ENCODE measurements at places on chromosomes 7 and 10. TPM values are rescaled to one million over a fixed set of nuclear protein-coding genes. Genes with fewer than 3 reads are reported as not detected.
A peak's percentile ranks its signal among the peaks of the same experiment; 100 is the strongest.

Gene C10orf90
- 0.45 TPM for total RNA-seq

Gene KCNMA1
- total RNA-seq = 5.1 TPM

Gene AKR1C4
- not detected for total RNA-seq

Gene DGKB
- not detected for total RNA-seq

Gene ASB10
- total RNA-seq = not detected

Gene USP6NL
- total RNA-seq = 16.7 TPM

Gene C7orf57
- total RNA-seq = not detected

- no peaks in the 10 kb centered on the region for H3K36me3 ChIP-seq
- H3K27ac ChIP-seq = peak overlapping the region; percentile 80
- H3K4me3 ChIP-seq = no peak overlapping the region
These were observed 4.7 kb downstream of the MICALL2 start for GRCh38 chr7:1454542-1454941.

DNA sequence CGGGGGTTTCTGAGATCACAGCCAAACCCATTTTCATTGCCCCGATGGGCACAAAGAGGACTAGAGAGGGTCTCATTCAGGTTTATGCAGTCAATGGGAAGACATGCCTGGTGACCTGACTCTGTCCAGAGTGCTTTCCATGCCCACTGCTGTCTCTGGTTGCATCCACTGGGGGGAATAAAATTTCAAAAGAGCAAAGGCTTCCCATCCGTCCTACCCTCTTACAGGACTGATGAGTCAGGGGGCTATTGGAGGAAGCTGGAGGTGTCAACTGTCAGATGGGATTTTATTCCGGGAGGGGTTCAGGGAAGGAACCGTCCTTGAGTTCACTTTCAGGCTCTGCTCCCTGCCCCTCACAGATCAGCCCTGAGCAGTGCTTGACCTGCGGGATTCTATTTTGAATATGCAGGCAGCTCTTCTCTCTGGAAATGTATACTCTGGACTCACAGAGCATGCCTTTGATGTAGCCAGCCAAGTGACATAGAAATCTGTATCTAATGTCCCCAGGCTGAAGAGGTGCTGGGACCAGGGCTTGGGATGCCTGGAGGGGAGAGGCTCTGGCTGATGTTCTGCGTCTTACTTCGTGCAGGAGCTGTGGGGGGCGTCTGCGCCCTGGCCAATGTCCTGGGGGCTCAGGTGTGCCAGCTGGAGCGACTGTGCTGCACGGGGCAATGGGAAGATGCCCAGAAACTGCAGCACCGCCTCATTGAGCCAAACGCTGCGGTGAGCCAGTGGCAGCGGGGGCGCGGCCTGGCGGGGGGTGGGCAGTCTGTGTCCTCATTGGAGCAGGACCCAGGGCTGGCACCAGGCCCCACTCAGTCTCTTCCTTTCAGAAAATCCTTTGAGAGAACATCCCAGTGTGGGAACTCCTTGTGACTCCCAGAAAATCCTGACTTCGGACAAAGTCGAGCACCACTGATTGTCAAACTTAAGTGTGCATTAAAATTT, 12.0 kb downstream of the C10orf62 start:
- no peak overlapping the region for H3K4me3 ChIP-seq
- no peak overlapping the region for H3K27ac ChIP-seq
- no peaks in the 10 kb centered on the region for H3K36me3 ChIP-seq
- DNase-seq = no peak
- no peaks in the 10 kb centered on the region for H3K27me3 ChIP-seq
- no peaks in the 10 kb centered on the region for H3K4me1 ChIP-seq

DNA sequence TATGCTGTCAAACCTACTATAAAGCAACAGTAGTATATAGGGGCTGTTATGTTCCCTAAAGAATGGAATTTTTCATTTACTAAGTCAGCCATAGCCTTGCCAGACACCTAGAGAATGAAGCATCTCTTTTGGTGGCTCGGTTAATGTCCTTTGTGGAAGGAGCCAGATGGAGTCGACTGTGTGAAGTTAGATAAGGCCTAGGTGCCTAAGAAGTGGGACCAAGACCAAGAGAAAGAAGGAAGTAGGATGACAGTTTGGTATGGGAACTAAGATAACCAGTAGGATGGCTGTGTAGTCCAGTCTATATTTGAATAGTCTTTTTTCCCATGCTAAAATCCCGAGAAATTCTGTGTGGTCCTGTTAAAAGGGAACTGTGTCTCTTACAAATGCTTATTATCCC, 62.2 kb downstream of the REEP3 start:
- H3K4me3 ChIP-seq = no peak overlapping the region
- H3K36me3 ChIP-seq = no peaks in the 10 kb centered on the region
- no peak for DNase-seq
- H3K4me1 ChIP-seq = peaks cover 27% of the 10 kb centered on the region
- H3K27me3 ChIP-seq = no peaks in the 10 kb centered on the region

GRCh38 chr10:129693382-129693781, 226.3 kb downstream of the MGMT start:
- no peak for DNase-seq
- no peaks in the 10 kb centered on the region for H3K27me3 ChIP-seq
- no peak overlapping the region for H3K27ac ChIP-seq
- no peaks in the 10 kb centered on the region for H3K36me3 ChIP-seq
- H3K4me1 ChIP-seq = peaks cover 4% of the 10 kb centered on the region

DNA sequence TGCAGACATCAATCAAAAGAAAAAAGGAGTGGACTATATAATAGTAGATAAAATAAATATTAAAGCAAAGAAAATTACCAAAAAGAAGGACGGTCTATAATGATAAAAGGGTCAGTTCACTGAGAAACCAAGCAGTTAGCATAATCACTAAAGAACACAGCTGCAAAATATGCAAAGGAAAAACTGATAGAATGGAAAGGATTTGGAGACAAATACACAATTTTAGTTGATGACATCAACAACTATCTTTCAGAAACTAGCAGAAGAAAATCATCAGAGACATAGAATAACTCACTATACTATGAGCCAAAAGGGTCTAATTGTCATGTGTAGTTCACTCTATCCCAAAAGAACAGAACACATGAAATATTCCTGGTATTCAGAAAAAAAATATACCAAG, 316.4 kb upstream of the IGFBP3 start:
- DNase-seq = no peak
- no peaks in the 10 kb centered on the region for H3K27me3 ChIP-seq
- no peak overlapping the region for H3K4me3 ChIP-seq
- no peaks in the 10 kb centered on the region for H3K36me3 ChIP-seq
- H3K4me1 ChIP-seq = no peaks in the 10 kb centered on the region

DNA sequence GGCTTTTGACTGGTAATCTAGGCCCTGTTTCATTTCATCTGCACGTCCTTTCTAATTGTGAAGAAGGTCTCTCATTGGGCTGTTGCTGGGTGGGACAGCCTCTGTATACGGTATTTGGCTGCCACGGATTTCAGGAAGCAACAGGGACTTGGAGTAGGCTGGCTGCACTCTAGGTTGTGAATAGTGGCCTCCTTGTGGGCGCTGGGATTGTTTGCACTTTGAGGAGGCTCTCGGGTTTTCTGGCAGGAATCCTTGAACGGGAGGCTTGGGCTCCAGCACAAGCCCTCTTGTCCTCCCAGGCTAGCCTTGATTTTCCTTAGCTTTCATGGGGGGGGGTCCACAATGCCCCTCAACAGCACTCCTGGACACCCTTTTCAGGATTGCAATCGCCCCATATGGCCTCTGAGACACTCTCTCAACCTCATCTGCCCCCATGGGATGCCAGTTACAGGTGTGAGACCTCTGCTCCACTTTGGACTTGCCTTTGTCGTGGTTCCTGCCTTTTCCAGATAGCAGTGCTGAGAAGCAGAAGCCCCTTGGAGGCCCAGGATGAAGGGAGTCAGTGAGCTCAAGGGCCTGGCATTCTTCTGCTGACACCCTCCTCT, 33.9 kb upstream of the ZNF273 start:
- H3K27ac ChIP-seq = no peak overlapping the region
- DNase-seq = no peak
- H3K4me1 ChIP-seq = no peaks in the 10 kb centered on the region

DNA sequence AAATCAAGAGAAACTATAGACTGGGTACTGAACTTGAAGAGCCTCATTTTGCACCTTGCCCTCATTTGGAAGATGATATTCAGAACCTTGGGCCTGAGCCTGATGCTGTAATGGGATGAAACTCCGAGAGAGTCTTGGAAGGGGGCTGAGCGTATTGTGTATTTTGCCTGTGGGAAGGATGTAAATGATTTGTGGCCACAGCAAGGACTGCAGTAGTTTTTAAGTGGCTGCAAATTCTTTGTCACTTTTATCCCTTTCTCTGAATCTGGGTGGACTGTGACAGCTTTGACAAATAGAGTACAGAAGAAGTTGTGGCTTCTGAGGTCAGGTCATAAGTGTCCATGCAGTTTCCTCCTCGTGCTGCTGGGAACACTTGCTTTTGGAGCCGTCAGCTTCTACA, 221.2 kb downstream of the ADRA2A start:
- no peaks in the 10 kb centered on the region for H3K27me3 ChIP-seq
- no peaks in the 10 kb centered on the region for H3K36me3 ChIP-seq
- H3K4me1 ChIP-seq = no peaks in the 10 kb centered on the region
- no peak overlapping the region for H3K27ac ChIP-seq
- no peak overlapping the region for H3K4me3 ChIP-seq

GRCh38 chr10:93600446-93601145, 439 bp downstream of the RBP4 start:
- H3K36me3 ChIP-seq = no peaks in the 10 kb centered on the region
- peaks cover 16% of the 10 kb centered on the region for H3K27me3 ChIP-seq
- DNase-seq = peak; percentile 14
- H3K4me3 ChIP-seq = no peak overlapping the region
- no peak overlapping the region for H3K27ac ChIP-seq

DNA sequence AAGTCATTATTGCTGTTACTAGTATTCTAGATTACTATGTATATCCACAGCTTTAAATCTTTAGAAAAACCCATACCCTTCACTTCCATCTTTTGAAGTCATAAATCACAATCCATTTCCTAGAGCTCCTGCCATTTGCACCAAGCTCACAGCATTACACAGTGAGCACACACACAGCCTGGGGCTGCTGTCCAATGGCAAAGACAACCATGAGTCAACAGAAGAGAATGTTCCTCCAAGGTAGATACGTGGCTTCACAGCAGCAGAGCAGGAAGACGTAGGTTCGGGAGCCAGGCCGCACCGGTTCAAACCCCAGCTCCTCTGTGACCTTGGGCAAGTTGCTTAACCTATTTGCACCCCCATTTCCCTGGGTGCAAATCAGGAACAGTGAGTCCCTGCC, 234.6 kb downstream of the DIP2C start:
- peaks cover 39% of the 10 kb centered on the region for H3K4me1 ChIP-seq
- H3K27me3 ChIP-seq = no peaks in the 10 kb centered on the region
- H3K36me3 ChIP-seq = no peaks in the 10 kb centered on the region
- peak overlapping the region; percentile 58 for H3K27ac ChIP-seq

- no peaks in the 10 kb centered on the region for H3K4me1 ChIP-seq
- no peak for DNase-seq
- no peak overlapping the region for H3K27ac ChIP-seq
- H3K27me3 ChIP-seq = no peaks in the 10 kb centered on the region
- no peaks in the 10 kb centered on the region for H3K36me3 ChIP-seq
These were observed 331.1 kb downstream of the ANKRD30A start for GRCh38 chr10:37456456-37456855.

DNA sequence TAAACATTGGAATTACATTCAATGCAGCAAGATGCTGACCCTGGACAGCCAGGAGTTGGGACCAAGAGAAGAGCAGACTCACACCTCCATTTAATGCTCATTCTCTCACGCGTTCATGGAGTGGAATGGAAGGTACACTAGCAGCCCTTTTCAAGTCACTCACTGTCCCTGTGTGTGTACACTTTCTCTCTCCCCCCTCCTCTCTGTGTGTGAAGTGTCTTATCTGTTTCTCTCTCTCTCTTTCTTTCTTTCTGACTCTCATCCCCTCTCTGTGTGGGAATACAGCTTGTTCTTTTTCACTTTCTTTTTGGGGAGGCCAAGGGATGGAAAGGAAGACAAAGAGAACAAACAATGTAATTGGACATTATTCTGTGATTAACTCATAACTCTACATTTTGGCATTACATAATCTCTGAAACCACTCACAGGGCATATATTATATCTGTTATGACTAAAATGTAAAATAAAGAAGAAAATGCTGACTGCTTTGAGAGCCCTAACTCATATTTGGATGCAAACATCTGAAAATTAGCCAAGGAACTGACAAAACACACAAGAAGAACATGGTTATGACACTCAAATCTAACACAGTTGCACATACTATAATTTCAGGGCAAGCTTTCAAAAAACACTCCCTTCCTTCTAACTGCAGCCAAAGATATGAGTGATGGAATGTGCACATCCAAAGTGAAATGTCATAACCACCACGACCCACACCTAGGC, 188.8 kb downstream of the PARD3 start:
- no peaks in the 10 kb centered on the region for H3K27me3 ChIP-seq
- H3K36me3 ChIP-seq = no peaks in the 10 kb centered on the region
- H3K27ac ChIP-seq = no peak overlapping the region
- DNase-seq = no peak
- peaks cover 41% of the 10 kb centered on the region for H3K4me1 ChIP-seq

DNA sequence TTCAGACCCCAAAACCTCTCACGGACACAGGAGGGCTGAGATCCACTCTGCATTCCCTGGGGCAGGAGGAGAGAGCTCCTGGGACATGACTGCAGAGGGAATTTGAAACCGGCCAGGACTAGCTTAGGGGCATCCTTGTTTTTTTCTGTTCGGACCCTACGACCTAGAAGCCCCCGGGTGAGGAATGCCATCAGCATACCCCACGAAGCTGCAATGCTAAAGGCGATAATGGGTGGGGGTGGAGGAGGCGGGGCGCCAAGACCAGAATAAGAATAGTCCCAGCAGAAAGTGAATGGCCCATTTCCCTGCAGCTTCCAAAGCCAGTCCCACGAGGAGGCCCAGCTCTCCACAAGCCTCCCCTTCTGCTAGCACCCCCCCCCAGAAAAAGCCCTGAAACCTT, 4.0 kb downstream of the PDGFA start:
- DNase-seq = no peak
- peaks cover 32% of the 10 kb centered on the region for H3K4me1 ChIP-seq
- no peaks in the 10 kb centered on the region for H3K27me3 ChIP-seq

- no peaks in the 10 kb centered on the region for H3K27me3 ChIP-seq
- no peaks in the 10 kb centered on the region for H3K36me3 ChIP-seq
- H3K27ac ChIP-seq = no peak overlapping the region
- no peak overlapping the region for H3K4me3 ChIP-seq
These were observed 72.4 kb upstream of the AGK start for GRCh38 chr7:141478845-141479244.

DNA sequence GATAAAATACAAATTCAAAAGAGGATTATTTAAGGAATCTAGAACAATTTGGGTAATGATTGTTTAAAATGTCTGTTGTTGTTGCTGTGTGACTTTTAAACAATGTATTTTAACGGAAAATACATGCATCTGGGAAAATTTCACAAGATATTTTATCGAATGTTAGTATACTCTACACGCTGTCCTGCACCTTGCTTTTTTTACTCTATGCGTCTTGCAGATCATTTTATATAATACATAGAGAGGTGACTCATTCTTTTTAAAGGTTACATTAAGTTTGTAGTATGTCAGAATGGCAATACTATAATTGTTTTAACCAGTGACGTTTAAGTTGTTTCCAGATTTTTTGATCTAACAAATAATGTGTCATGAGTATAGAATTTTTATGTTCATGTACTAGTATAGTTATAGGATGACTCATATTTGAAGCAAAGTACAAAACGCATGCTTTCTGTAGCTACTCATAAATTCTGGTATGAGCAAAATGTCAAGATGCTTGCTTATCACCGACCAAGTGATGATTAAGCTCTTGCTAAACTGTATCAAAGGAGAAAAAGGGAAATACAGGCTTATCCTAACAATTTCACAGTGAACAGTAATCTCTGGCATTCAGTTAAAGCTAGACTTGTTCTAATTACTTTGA, 4.9 kb downstream of the DKK1 start:
- H3K27me3 ChIP-seq = no peaks in the 10 kb centered on the region
- H3K4me1 ChIP-seq = no peaks in the 10 kb centered on the region
- H3K27ac ChIP-seq = no peak overlapping the region
- no peak overlapping the region for H3K4me3 ChIP-seq
